NB4 (cell line): ENCODE measurements at places on chromosomes 7 and 10.
A peak's percentile ranks its signal among the peaks of the same experiment; 100 is the strongest.

- DNase-seq, result no peak
Observed at GRCh38 chr10:126650161-126650560, 20.3 kb downstream of the C10orf90 start.

- no peak for DNase-seq
Observed at GRCh38 chr10:75877877-75878276, 446.5 kb downstream of the LRMDA start.

DNA sequence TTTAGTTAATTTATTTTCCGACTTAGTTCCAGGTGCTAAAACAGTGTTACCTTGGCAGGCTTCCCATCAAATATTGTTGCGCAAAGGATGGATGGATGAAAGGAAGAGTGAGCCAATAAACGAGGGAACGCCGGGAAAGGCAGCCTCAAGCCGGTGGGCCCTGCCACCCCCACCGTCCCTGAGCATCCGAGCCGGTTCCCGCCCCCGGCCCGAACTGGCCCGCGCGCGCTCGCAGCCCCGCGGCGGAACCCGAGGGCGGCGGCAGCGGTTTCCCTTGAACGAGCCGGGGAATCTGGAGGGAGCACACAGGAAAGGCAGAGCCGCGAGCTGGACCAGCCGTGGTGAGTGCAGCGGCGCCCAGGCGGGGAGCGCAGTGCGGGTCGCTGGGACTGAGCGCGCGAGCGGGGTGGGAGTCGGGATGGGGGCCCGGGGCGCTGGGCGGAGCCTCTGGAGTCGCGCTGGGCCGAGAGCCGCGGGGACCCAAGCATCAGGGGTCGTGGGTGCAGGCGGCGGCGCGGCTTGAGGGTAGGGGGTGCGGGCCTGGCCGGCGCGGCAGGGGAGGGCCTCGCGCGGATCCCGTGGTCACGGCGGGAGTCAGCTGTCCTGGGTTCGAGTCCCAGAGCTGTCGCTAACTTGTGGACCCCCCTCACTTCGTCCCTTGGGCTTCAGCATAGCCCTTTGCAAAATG, at the start of gene AGK:
AGK (plus strand) TSS at position 317 of the 688 bp plus-strand sequence. CDS start 4,057 bp downstream, outside the sequence.
- peak; percentile 75 for DNase-seq

DNA sequence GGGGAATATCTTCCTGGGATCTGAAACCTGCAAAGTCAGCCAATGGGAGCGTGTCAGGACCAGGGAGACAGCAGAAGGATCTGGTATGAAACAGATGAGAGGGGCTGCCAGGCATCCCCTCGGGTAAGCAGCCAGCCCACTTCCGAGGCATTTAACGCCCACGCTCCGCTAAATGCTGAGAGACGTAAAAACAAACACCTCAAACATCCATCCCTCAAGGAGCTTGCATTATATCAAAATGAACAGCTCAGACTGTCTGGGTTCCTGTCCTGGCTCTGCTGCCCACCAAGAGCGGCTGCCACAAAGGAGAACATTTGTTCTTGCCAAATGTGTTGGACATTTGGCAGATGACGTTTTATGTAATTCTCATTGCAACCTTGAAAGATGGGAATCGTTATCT, 7.0 kb upstream of the SERPINE1 start:
- DNase-seq, result no peak

DNA sequence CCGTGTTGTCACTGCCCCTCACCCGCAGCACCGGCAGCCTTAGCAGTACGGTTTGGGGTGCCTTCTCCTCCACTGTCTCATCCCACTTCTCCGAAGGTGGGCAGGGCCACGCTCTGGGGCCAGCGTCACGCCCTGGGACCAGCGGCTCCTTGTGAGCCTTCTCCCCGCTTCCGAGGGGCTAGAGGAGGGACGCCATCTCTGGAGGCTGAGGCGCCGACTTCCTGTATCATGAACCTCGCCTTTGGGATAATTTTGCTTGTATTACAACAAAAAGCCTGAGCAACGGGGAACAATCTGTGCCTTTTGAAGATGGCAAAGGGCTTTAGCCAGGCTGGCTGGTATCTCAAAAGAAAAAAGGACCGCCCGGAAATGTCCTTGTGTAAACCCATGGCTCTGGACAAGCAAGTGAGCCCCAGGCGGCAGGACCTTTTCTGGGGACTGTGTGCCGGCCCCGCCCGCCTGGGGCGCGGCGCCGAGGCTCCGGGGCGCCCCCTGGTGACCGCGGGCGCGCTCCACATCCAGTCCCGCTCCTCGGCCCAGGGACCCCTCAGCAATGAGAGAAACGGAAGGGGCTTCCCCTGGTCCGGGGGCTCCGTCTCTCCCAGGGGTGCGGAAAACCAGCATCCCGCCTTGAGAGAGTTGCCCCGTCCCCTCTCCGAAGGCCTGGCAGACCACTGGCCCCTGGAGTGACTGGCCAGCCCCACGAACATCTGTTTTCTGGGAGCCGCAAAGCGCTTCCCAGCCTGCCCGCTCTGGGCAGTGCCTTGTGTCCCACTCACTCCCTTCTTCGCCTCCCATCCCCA, 3.8 kb downstream of the DEPP1 start:
- DNase-seq, result peak; percentile 78

- no peak for DNase-seq
Observed at GRCh38 chr10:8037941-8038894, 16.3 kb upstream of the GATA3 start.
